ENCODE measurements at places on chromosomes 1 and 21. TPM values are rescaled to one million over a fixed set of nuclear protein-coding genes. Genes with fewer than 3 reads are reported as not detected.
A peak's percentile ranks its signal among the peaks of the same experiment; 100 is the strongest.

The KRTAP21-1 gene
- not detected for total RNA-seq

- DNase-seq: no peak
Observed at GRCh38 chr1:59828160-59828559, 13.4 kb downstream of the HOOK1 start.

- no peak for DNase-seq
Observed at GRCh38 chr21:34834852-34835501, 166.2 kb downstream of the CLIC6 start.

The GPR153 gene
- total RNA-seq: 3.7 TPM

- DNase-seq: peak; percentile 91
Observed at GRCh38 chr1:100721526-100722207, 2.1 kb downstream of the VCAM1 start.

DNA sequence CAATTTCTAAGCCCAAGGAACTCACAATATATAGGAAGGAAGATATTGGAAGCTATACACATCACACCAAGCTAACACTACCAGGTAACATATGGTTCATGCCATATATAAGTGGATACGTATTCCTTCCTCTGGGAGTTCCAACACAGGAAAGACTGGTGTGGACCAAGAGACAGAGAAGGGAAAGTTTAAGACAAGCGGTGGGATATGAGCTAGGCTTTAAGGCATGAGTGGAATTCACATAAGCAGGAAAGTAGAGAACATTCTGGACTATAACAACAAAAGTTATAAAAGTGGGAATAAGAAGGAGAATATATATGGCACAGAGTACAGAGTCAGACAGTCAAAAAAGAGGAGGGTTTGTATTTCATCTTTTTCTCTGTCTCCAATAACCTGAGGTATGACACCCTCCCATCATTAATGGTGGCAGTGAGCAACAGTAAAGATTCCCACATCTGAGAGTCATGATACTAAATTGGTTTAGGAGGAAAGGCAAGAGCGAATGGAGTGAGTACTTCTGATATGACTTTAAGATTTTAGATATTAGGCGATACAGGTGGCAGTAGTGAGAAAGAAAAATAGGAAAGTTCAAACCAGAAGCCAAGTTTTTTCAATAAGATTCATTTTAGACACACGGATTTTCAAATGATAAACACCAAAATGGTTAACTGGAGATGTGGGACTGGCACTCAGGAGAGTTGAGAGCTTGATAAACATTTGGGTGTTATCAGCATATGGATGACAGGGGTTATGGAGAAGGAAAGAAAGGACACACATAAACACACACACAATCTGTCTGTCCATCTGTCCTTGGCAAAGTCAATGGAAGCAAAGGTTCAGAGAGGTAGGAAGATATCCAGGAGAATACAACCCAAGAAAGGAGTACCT, 87.4 kb upstream of the TTC39A start:
- DNase-seq: peak; percentile 61

DNA sequence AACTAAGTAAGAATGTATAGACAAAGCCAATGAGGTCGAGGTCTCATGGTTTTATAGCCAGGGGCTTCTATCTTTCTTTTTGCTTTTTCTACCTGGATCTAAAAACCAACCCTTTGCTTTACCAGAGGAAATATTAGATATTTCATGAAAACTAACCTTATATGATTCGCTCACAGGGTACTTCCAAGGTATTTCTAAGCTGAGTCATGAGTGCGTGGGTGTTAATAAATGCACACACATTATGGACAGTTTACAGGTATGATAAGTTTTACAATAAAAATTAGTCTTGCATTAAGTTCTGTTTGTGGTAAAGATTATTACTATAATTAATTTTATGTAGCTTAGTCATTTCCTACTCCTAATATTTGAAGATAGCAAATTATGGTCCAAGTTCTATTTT, 217.2 kb downstream of the CHRM3 start:
- no peak for DNase-seq

The STX12 gene
- total RNA-seq: 62.1 TPM

The RSPH1 gene
- total RNA-seq: 0.43 TPM

GRCh38 chr1:12383001-12383400, 153.2 kb downstream of the VPS13D start:
- no peak for DNase-seq

GRCh38 chr1:86419277-86419903, 4.6 kb upstream of the CLCA2 start:
- no peak for DNase-seq

The FAM229A gene
- total RNA-seq: 3.5 TPM
